Left forelimb (tissue), 1 donor: ENCODE measurements at places on chromosomes 5 and 9.

- DNase-seq, result no peak
Observed at GRCh38 chr5:91042936-91043255, 340.2 kb downstream of the ARRDC3 start.

DNA sequence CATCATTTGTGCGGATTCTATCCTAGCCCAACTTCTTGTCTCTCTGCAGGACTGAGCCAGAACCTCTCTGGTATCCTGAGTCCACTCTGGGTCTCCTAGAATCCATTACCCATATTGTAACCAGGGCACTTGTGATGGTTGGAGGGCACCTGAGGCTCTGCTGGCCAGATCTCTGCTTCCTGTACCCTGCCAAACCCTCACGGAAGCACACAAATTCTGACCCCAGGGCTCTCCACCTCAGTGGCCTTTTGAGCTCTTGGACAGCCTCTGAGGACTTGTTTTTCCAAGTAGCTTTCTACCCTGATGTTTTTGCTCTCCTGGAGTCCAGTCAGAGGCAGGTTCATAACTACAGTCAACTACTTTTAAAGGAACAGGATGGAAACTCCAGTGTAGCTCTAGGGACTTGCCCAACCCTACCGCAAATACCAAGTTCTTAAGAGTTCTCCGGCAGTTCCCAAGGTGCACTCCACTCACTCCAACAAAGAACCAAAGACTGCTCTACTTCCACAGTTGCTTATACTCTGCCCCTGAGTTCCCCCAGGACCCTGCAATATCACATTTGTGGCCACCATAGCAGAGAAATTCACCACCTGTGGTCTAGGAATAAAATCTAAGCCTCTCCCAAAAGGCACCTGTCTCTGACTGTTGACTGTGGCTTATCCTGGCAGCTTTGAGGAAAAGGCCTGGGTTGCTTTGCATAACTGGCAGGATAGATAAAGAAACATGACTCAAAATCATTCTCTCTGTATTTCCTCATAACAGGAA is 9.6 kb downstream of the PIP5K1B start:
- DNase-seq, result no peak

GRCh38 chr9:21758540-21758939 is 43.9 kb upstream of the MTAP start:
- no peak for DNase-seq

- no peak for DNase-seq
Observed at GRCh38 chr5:119316086-119316485, 39.7 kb upstream of the TNFAIP8 start.

GRCh38 chr5:116536316-116537083 is 38.1 kb downstream of the SEMA6A start:
- no peak for DNase-seq

GRCh38 chr5:118228489-118228888 is 759.9 kb downstream of the DTWD2 start:
- no peak for DNase-seq

- no peak for DNase-seq
Observed at GRCh38 chr5:142976861-142977260, 206.7 kb downstream of the ARHGAP26 start.

GRCh38 chr5:142133330-142134206 is 25.0 kb downstream of the NDFIP1 start:
- DNase-seq, result no peak

DNA sequence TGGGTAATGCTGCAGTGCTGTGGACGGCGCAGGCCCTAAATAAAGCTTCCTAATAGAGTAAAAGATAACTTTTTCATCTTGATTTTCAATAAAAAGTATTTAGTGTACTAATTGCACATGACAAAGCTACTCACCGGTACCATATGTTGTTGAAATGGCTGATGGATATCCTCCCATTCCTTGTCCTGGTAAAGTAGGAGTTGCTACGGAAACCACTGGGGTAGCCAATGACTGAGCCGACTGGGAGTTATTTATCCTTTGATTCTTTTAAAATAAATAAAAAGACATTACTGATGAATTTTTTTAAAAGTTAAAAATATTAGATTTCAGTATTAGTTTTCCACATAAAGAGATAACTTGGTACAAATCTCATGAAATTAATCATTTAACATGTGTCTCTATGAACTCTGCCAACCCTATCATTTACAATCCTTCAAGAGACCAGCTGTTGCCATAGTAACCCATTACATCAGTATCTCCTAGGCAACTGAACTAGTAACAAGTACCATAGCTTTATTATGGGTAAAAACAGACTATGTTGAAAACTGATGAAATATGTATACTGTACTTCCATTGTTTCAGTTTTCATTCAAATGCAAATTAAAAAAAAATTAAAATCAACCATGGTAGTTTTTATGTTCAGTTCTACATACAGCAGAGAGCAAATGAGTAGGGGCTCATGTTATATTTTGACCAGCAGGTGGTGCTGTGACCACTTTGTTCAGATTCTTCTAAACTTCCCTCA is 153.7 kb downstream of the MEF2C start:
- DNase-seq, result peak; percentile 71

DNA sequence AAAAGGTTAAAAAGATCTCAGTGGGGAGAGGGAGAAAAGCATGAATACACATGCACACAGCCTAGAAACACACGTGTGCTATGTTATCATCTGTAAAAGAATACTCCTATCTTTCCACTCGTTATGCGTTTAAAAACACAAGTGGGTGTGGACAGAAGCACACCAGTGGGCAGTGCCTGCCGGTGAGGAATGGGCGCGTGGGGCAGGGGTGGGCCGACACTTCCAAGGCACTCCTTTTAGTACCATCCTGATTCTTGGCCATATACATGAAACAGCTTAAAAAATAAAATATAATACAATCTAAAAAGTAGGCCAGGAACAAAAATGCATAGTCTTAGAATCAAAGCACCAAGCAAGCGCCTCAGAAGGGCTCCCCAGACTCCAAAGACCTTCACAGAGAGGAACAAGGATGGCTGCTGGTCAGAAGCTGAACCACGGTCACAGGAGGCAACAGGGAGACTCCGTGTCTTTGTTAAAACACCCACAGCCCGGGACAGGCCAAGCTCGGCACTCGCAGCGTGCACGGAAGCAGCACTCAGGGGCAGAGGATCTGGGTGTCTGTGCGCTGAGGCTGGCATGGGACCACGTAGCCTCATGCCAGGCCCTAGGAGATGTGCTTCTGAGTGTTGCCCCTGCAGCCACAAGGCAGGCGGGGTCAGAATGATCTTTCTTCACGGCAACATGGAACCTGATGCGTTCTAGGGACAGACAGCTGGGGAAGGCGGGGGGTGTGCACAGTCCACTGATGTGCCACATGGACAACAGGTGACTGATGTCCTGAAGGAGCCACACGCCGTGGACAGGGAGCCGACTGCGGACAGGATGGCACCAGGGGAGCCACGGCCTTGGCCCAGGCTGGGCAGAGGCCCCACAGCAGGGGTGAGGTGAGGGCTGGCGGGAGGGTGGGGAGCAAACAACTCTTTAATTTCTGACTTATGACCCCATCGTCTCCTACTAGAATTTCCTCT is 15.9 kb downstream of the BRD9 start:
- DNase-seq, result no peak

- no peak for DNase-seq
Observed at GRCh38 chr9:109935406-109936087, 155.5 kb downstream of the PALM2AKAP2 start.

- no peak for DNase-seq
Observed at GRCh38 chr5:76393035-76393680, 9.9 kb upstream of the IQGAP2 start.

DNA sequence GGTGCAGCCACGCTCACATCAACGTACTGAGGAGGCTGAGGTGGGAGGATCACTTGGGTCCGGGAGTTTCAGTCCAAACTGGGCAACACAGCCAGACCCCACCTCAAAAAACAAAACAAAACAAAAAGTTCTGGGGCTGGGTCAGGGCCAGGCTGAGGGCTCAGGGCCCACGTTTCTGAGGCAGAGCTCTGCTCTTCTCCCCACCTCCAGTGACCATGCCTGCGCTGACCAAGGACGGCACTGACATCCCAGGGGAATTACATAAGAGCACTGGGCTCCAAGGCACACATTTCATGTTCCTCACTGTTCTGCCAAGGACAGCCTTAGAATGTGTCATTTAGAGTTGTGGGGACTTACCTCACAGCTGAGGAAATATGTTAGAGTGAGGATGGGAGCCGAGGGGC is 40.4 kb upstream of the TESK1 start:
- DNase-seq, result no peak
